ENCODE measurements at places on chromosomes 2 and 18.

GRCh38 chr2:217938036-217938435, 64.8 kb downstream of the TNS1 start:
- no peak for DNase-seq

DNA sequence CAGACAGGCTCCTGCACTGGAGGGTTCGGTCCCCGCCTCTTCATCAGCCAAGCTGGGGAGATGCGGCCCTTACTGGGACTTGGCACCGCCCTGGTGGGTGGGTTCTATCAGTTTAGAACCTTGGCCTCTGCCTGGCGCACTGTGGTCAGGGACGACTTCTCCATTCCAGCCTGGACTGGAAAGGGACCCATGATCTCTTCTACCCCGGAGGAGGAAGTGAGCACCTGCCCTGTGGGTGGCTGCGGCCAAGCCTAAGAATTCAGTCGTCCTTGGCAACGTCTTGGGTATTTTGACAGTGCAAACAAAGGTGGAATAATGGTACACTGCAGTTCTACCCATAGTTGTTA, 106.9 kb upstream of the CD302 start:
- DNase-seq: no peak

DNA sequence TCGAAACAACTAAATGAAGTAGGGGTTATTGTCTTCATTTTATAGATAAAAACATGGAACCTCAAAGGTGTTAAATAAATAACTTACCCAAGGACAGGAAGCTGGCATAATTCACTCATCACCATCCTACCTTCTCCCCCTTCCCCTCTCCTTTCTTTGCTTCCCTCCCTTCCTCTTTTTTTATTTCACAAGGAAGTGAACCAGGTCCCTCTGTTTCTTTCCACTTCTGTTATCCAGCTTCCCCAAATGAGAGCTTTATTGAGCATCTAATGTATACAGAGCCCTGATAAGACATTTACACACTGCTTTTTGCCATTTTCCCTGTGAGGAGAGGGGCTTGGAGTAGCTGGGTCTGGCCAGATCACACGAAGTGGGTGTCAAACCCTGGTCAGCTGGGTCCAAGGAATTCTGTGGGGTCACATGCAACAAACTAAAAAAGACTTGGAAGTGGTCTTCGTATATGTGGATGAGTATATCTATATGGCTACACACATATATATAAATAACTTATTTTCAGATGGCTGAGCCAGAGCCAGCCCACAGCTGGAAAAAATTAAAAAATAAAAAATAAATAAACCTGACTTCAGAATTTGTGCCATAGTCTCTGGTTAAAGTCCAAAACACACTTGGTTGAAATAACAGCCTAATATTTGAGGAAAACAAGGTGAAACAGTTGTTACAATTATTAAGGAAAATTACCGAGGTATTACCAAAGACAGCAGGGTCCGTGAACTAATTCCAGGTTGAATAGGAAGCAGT, 49.3 kb upstream of the FOSL2 start:
- DNase-seq: no peak

- DNase-seq: no peak
Observed at GRCh38 chr18:22564036-22564435, 146.3 kb upstream of the CTAGE1 start.

- DNase-seq: no peak
Observed at GRCh38 chr2:73294239-73294638, 891 bp upstream of the EGR4 start.

DNA sequence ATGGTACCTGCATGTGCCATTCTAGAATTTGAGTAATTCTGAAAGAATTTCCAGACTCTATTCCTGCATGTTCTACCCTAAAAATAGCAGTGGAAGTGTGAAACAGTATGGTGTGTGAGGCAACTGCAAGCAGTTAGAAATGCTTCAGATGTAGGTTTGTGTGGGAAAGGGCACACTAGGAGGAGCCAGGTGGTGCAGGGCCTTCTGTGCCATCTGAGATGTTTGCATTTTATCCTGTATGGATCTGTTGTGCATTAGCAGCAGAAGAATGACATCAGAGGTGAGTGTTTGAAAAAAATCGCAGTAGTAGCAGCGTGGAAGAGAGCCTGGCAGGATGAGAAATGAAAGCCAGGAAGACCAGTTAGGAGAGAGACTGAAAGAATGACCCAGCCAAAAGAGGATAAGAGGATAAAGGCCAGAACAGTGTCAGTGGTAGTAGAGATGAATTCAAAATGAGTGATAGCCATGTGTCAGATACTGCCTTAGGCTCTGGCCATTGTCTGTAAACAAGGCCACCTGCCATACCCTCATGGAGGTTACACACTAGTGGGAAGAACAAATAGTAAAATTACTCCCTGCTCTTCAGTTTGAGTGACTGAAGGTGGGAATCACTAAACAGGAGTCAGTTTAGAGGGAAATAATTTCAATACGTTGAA, 142.2 kb downstream of the PKP4 start:
- no peak for DNase-seq

- DNase-seq: no peak
Observed at GRCh38 chr2:188798159-188798558, 176.0 kb upstream of the COL3A1 start.

GRCh38 chr2:205041472-205042130, 496.3 kb downstream of the PARD3B start:
- no peak for DNase-seq

GRCh38 chr2:134275058-134275862, 21.4 kb downstream of the MGAT5 start:
- no peak for DNase-seq

DNA sequence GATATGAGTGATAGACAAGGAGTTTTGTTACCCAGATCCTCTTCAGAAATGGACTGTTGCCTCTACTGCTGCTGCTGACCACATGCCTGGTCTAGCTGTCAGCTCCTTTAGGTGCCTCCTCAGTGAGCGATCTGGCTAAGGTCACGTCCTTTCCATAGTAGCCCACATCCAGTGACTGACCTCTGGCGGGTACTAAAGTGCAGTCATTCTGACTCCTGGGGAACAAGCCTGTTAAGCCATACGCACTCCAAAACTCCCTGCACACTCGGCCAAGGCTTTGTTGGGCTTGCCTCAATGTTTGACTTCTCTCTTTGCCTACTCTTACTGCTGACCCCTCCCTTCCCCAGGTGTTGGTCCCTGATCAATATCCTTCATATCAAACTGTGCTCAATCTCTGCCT, 685.2 kb downstream of the IRS1 start:
- DNase-seq: peak; percentile 59

DNA sequence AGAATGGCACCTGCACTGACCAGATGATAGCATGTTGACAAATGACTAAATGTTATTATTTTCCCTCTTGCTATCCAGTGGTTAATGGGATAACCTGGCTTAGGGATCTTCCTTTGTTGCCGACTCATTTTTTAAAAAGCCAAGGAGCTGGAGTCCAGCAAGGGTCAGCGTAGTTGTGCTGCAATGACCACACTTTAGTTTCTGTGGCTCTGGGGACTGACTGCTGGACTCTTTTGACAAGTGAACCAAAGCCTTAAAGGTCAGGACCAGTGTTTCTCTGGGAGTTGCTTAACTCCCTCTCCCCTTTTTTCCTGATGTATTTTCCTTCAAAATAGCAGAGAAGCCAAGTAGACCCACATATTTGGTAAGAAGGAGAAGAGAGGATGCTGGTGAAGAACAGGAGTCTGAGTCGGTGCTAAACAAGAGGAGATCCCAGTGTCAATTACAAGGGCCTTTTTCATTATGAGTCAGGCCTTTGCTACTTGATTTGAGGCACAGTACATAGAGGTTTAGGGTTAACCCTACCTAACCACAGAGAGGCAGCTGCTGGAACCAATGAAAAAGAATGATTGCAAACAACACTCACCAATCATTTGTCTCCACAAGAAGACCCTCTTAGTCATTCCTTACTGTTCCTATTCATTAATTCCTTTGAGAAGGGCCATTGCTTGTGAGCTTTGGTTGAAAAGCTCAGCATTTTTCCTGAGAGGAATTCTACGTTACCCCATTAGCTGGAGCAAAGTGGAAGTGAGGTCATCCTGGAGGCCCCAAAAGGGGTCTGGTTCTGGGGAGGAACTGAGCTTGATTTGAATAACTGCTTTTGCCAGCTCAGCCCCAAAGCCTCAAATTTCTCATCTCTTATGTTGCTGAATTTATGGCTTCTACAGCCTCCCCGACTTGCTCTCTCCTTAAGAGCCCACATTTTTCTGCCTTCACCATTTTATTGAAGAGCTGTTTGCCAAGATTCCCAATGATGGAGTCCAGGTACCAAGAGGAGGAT, 137.6 kb upstream of the HNMT start:
- DNase-seq: no peak

GRCh38 chr18:72056171-72056570, 488.0 kb downstream of the CBLN2 start:
- DNase-seq: no peak

GRCh38 chr18:6751222-6751621, 21.7 kb downstream of the ARHGAP28 start:
- no peak for DNase-seq
